Stimulated activated CD4-positive, alpha-beta T cell treated with anti-CD3 and anti-CD28 coated beads, Interleukin-12 subunit alpha, Interleukin-12 subunit beta, amount 100 ng/mL, for 4 hours (primary cell): ENCODE measurements at places on chromosomes 3 and 15.

DNA sequence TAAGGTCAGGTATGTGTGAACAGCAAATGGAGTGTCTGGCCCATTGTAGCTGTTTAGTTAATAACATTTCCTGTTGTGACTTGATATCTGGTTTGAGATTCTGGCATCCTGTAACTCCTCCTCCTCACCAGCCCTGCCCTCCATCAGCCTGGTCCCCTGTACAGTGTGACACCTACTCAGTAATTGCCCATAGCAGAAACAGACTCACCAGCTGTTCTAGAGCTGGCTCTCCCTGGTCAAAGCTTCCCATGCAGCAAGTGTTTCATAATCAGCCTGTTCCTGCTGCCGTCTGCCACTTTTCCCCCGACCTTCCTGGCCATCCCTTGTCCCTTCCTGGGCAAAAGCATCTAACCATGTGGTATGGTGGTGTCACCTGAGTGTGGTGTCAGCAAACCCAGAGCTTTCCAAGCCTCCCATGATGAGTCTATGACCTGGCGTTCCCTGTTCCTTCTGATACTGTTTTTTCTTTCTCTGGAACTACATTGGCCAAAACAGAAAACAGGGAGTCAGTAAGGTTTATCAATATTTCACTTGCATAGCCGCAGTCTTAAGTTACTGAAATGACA is 55.4 kb downstream of the B3GALNT1 start:
- no peak for DNase-seq

DNA sequence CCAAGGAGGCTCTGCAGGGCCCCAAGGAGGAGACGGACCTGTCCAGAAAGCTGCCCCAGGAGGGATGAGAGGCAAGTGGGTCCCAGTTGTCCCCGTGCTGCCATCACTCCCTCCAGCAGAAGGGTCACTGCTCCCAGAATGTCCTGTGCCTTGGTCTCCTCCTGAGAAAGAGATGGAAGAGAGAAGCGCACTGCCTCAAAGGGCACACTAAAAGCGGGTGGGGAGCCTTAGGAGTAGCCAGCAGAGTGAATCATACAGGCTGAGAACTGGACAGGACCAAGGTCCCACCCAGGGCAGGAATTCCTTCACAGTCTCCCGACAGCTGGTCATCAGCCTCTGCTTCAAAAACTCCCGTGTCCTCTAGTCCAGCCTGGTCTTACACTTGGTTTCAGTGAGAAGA is 4.6 kb downstream of the THPO start:
- DNase-seq: no peak

- DNase-seq: no peak
These were observed 23.7 kb upstream of the STRIT1 start for GRCh38 chr3:155317211-155317610.

GRCh38 chr3:185317674-185318073 is 45.3 kb upstream of the MAP3K13 start:
- no peak for DNase-seq

- no peak for DNase-seq
These were observed 4.6 kb downstream of the ALAS1 start for GRCh38 chr3:52202384-52203077.

DNA sequence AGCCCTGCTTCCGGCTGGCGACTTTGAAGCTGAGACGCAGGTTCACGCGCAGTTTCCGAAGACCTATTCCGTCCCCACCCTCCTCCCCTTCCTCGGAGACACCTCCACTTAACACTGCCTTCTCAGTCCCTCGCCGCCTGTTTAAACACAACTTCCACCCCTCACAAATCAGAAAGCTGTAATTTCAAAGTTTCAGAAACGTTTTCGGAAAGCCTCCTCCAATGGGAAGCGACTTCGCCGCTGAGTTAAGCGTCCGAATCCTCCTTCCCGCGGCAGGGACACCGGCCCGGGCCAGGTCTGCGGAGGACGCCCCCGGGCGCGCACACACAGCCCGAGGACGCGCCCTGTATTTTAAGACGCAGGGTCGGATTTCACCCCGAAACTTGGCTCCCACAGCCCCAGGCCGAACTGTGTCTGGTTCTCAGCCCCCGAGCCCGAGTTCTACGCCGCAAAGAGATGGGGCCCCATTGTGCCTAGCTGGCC is 559 bp upstream of the LRRN1 start:
- no peak for DNase-seq

DNA sequence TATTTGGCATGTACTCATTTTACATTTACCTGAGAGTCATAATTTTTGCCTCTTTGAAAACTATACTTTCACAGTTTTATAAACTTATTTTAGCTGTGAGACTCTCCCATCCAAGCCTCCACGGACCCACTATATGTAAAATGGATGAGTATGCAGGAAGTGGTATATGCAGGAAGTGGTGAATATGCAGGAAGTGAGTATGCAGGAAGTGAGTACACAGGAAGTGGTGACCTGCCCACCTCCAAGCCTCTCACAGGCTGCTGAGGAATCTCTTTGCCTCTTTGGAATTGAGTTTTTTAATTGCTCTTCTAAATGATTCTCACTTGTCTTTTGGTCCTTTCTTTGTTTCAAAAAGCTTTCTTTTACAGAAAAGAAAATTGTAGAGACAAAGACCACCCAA is 85.2 kb downstream of the KBTBD8 start:
- DNase-seq: peak; percentile 25

DNA sequence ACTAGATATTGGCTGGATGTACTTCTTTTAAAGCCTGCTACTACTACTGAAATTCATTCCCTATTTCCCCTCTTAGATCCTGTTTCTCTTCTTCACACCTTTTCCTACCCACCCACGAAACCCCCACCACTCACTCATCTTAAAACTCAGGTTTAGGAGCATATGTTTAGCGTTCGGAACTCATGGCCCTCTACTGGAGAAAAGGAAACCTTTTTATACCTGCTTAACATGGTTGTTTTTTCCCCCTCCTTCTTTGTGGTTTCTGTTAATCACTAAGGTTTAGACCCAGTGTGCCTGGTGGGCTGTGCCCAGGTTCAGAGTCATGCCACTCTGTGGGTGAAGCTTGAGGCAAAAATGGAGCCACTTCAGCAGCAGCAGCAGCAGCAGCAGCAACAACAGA is 2.6 kb downstream of the ARID3B start:
- no peak for DNase-seq

GRCh38 chr3:136142592-136142991 is 53.5 kb downstream of the MSL2 start:
- DNase-seq: no peak

GRCh38 chr15:70597056-70597603 is 166.2 kb downstream of the UACA start:
- DNase-seq: no peak

- no peak for DNase-seq
These were observed 138.8 kb downstream of the AKAP13 start for GRCh38 chr15:85518979-85519761.

- DNase-seq: no peak
These were observed 125.1 kb downstream of the TIGIT start for GRCh38 chr3:114418724-114419543.

DNA sequence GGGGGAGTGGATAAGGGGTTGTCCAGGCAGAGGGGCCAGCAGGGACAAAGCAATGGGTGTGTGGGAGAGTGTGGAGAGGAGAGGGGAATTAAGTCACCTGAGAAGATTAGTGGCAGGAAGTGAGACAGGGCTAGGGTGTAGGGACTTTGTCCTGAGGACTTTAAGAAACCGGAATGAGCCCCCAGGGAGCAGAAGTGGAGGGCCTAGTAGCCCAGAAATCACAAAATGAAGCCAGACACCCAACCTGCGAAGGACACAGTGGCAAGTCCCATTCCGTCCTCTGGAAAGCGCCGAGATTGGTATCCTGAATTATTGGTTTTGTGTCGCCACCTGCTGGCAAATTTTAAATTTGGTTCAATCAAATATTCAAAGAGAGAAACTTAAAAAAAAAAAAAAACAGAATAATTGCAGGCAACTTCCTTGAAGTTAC is 78.0 kb upstream of the SLC25A36 start:
- DNase-seq: peak; percentile 8

GRCh38 chr3:115113367-115113766 is 33.7 kb downstream of the ZBTB20 start:
- DNase-seq: no peak

GRCh38 chr3:190605385-190605784 is 91.5 kb downstream of the IL1RAP start:
- no peak for DNase-seq

DNA sequence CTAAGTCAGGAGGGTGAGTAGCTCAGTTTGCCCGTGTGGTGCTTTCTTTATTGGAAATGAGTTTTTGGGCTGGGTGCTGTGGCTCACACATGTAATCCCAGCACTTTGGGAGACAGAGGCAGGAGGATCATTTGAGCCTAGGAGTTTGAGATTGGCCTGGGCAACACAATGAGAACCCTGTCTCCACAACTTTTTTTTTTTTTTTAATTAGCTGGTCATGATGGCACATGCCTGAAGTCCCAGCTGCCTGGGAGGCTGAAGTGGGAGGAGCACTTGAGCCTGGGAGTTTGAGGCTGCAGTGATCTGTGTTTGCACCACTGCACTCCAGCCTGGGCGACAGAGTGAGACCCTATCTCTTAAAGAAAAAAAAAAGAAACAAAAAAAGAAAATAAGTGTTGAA is 174.9 kb downstream of the NSMCE3 start:
- no peak for DNase-seq

DNA sequence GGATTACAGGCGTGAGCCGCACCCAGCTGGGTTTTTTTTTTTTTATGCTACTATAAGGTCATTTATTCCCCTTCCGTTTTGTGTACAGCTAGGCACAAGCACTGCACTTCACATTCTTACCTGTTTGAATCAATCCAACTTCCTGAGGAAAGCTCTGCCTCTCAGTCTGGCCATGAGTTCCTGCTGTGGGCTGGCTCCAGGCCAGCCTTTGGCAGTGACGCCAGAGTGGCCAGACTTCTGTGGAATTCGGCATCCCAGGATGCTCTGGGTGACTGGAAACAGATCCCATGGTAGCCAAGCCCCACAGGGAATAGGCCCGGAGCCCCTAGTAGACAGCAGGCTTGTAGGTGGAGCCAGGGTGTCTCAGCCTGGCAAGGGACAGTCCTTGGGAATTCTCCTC is 21.5 kb upstream of the TIMP4 start:
- no peak for DNase-seq

- DNase-seq: no peak
These were observed 90.1 kb downstream of the SATB1 start for GRCh38 chr3:18334837-18335601.

DNA sequence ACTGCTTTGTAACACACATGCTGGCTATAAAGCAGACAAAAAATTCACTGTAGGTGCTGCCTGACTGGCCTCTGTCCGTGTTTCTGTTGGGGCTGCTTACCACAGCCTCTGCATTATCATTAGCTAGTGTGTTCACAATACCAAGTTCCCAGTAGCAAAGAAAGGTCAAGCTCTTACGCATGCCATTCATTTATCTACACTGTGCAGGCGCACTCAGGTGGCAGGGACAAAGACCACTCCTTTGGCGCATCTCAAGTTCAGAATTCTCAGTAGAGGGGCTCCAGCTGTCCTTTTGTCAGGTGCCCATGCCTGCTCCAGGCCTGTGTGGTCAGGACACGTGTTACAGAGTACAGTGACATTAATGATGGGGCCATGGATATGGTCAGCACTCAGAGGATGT is 22.3 kb downstream of the MLH1 start:
- no peak for DNase-seq

DNA sequence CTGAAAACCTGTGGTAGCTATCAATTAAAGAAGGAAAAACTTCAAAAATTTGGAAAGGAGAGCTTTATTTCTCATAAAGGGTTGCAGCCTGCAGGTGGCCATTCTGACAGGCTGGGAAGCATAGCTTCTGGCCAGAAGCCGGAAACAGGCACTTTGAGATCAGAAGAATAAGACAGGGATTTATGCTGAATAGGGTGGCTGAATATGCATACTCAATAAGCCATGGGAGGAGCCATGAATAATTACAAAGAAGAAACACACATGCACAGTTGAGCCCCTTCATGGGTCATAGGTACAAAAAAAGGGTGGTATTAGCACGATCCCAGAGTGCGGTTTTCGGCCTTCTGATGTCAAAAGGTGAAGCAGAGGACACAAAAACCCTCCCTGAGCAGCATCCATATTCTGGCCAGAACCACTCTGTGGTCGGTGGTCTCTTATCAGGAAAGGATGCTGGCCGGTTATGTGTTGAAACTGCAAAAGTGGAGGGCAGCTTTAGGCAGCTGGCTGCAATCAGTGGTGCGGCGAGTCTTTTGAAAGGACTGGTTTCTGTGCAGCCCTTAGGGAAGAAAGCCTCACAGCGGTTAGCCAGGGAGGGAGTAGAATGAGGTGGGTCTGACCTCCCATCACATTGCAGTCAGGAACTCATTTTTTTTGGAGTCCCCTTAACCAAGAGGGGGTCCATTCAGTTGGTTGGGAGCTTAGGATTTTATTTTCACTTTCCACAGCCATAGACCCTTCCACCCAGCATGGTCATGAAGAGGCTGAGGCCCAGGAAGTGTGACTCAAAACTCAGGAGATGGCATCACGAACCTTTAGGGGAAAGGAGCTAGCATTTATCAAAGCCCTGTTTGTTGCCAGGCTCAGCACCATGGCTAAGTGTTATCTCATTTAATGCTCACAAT is 34.7 kb upstream of the CCDC174 start:
- no peak for DNase-seq

GRCh38 chr15:75655931-75656330 is 8.2 kb downstream of the SNX33 start:
- DNase-seq: no peak

DNA sequence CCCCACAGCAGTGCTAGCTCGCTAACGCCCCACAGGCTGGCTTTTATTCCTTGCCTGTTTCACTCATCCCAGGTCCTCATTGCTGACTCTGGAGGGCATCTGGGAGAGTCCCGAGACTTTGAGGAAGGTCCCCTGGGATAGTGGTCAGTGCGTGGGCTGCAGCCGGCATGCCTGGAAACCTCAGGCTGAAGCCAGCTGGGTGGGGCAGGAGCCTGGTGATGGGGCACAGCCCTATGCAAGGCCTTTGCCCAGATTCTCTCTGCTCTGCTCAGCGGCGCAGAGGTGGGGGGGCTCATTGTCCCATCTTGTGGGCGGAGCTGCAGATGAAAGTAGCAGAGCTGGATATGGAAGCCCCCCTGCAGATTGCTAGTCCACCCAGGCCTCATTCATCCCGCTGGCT is 55.7 kb upstream of the SMAD6 start:
- DNase-seq: no peak

DNA sequence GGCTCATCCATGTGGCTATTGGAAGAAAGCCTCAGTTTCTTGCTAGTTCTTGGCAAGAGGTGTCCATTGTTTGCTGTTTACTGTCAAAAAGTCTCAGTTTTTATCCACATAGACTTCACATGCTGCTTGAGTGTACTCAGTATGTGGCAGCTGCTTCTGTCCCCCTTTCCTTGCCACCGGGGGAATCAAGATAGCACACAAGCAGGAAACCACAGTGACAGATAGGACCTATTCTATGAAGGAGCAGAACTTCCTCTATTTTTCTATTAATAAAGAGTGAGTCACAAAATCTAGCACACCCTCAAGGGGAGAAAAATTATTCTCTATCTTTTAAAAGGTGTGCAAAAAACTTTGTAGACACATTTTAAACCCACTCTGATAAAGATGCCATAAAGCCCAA is 121.4 kb upstream of the GMNC start:
- no peak for DNase-seq
